ENCODE measurements at places on chromosomes 13 and 19. TPM values are rescaled to one million over a fixed set of nuclear protein-coding genes. Genes with fewer than 3 reads are reported as not detected.

- DNase-seq: no peak
Measured at GRCh38 chr13:80574113-80574850, 233.4 kb upstream of the SPRY2 start.

Gene PSG11
- total RNA-seq: not detected

Gene EPS8L1
- 8.6 TPM for total RNA-seq

GRCh38 chr19:55071129-55071502 is 4.6 kb upstream of the EPS8L1 start:
- DNase-seq: no peak

Gene THSD8
- 30.9 TPM for total RNA-seq

Gene LYL1
- total RNA-seq: 3.3 TPM

DNA sequence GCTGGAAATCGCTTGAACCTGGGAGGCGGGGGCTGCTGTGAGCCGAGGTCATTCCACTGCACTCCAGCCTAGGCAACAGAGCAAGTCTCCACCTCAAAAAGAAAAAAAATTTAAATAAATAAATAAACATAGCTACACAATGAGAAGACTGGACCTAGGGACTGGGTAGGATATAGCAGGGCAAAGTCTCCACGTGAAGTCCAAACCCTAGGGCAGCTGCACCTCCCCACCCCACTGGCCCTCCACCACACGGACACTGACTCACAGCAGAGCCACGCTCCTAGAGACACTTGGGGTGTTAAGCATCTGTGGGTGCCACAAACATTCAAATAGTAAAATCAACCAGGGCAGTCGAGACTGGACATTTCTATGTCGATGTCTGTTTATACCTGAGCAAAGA is 7.1 kb downstream of the LATS2 start:
- no peak for DNase-seq

DNA sequence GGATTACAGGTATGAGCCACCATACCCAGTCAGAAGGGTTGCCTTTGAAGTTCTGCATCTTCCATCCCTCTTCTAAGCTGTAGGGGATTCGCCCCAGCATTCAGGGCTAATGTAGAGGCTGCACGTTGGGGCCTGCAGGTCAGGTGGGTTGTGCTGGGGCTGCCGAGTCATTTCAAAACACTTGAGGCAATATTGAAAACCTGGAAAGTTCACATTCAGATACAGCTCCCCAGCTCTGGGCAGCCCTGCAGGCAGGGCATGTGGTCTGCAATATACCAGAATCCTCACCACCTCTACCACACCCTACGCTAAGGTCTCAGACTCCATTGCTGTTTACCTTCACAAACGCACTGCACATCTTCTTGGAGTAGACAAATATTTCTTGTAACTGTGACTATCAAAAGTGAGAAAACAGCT is 24.6 kb downstream of the CCNE1 start:
- DNase-seq: peak; percentile 57

Gene PRKCG
- total RNA-seq: not detected

GRCh38 chr19:810077-810855 is 11.5 kb downstream of the PLPPR3 start:
- no peak for DNase-seq

Gene SERPINE3
- not detected for total RNA-seq

Gene ARL11
- total RNA-seq: 1.9 TPM

DNA sequence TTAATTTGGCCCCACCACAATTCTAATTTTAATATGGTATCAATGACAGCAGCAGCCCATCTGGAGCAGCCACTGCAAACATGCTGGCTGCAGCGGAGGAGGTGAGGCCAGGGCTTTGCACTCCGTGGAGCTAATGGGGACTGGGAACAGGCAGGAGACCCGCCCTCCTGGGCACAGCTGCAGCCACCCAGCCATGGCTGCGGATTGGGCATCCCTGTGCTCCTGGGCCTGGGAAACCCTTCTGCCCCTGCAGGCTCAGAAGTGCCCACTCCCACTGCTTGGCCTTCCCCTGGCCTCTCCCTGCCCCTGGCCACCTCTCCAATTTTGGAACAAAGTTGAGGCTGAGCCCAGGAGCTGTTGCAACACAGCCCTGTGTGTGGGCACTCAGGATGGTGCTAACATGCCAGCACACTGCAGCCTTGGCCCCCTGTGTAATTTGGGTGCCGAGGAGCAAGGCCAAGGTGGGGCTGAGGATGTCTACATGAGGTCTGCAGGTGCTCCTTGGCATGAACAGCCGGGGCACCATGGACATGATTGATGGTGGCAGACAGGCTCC is 123.6 kb downstream of the PCDH9 start:
- DNase-seq: no peak

Gene ZNF541
- total RNA-seq: 0.10 TPM

Measured in activated CD8-positive, alpha-beta T cell treated with anti-CD3 and anti-CD28 coated beads, Interleukin-2, amount 10 ng/mL, durations not matched to agents 7 days and 5 days (primary cell).